ENCODE measurements at places on chromosomes 6 and 20.

DNA sequence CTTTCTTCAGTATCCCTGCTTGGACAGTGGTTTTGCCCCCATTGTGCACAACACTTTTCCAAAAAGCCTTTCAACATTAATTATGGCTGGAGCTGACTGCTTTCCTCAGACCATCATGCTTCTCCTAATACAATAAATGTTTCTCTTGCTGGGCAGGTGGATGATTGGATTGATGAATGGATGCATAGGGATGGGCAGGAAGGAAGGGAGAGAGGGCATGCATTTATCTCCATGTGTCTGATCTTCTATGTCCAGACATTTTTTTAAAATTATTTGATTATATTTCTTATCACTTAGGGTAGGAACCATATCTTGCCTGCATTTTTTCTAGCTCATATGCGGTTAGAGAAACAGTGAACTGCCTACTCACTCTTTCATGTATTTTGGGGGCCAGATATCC, 218.5 kb downstream of the PRL start:
- DNase-seq, result no peak

- no peak for DNase-seq
Measured at GRCh38 chr20:53961527-53961926, 108.9 kb downstream of the BCAS1 start.

GRCh38 chr6:134741200-134741536, 208.7 kb downstream of the ALDH8A1 start:
- DNase-seq, result no peak

GRCh38 chr6:83867527-83868161, 8.2 kb downstream of the CYB5R4 start:
- DNase-seq, result no peak

- no peak for DNase-seq
Measured at GRCh38 chr6:111683749-111684267, 78.1 kb upstream of the TRAF3IP2 start.

DNA sequence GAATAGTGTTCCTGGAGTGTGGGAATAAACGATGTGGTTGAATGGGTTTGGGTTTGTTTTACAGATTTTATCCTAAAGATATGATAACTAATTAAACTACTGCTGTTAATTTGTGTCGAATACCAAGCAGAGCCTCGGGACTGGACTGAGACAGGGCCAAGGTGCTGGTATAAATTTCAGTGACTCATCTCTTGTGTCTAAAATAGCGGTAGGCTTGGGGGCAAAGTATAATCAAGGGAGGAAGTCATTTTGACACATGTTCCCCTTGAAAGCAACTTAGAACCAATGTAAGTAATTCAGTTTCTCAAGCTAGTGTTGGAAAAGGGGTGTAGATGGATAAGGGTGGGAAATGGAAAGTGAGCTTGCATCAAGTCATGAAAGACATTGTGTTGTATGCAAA, 108.4 kb downstream of the PLCB4 start:
- no peak for DNase-seq

DNA sequence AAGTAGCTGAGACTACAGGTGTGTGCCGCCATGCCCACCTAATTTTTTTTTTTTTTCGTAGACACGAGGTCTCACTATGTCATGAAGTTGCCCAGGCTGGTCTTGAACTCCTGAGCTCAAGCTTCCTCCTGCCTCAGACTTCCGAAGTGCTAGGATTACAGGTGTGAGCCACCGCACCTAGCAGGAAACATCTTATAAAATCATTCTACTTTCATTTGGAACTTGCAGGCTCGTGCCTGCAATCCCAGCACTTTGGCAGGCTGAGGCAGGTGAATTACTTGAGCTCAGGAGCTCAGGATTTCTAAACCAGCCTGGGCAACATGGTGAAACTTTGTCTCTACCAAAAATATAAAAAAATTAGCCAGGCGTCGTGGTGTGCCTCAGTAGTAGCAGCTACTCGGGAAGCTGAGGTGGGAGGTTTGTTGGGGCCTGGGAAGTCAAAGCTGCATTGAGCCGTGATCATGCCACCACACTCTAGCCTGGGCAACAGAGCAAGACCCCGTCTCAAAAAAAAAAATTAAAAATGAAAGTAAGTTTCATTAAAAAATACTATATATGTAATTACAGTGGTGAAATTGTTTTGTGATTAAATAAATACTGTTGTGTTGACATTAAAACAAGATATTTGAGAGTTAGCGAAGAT, 15.1 kb downstream of the MAPK14 start:
- DNase-seq, result no peak

DNA sequence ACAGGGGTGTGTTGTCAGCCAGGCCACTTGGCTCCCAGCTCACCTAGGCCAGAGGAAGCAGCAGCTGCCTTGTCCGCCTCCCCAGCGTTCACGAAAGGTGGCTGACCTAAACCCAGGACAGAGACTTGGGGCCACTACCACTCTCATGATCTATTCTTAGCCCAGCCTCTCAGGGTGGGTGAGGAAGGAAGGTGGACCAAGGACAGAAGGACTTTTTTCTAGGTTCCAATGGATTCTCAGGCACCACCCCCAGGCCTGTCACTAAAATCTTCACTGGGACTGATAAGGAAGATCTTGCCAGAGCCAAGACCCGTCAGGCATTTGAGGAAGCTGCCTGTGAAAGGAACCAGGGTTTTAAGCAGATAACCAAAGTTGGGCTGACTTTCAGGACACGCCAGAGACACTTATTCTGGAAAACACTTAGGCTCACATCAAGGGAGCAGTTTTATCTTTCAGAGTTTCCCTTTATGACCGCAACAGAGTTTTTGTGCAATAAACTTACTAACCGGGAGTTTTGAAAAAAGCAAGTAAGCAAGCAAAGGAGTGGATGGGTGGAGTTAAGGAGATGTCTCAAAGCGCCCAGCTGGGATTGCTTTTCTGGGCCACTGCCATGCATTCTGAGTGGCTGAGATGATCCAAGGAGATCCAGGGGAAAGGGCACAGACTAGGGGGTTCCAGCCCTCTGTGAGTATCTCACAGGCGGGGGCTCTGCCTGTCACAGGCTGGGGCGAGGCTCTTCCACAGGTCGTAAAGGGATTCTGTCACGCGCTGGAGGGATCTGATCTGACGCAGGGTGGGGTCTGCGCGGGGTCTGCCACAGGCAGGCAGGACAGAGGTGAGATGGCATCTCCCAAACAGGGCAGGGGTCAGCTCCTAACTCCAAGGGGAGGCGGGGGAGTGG, 989 bp downstream of the FITM2 start:
- DNase-seq, result no peak

GRCh38 chr20:53492212-53492611, 101.4 kb downstream of the ZNF217 start:
- DNase-seq, result no peak

DNA sequence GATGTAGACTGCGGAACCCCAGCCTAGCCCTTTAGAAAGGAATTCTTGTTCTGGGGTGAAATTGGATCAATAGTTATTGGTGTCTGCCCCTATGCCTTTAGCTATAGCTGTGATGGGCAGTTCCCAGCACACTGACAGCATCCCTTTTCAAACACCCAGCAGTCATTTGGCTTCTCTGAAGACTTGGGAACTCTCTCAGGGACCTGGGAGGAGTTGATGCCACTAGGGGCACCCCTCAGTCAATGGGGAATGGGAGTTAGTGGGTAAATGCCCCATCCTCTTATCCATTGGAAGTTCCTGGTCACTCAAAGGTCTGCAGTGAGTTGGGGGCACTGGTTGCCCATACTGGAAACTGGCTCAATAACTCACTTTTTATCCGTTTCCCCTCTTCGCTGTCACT, 31.6 kb upstream of the CSNK2A1 start:
- DNase-seq, result no peak

DNA sequence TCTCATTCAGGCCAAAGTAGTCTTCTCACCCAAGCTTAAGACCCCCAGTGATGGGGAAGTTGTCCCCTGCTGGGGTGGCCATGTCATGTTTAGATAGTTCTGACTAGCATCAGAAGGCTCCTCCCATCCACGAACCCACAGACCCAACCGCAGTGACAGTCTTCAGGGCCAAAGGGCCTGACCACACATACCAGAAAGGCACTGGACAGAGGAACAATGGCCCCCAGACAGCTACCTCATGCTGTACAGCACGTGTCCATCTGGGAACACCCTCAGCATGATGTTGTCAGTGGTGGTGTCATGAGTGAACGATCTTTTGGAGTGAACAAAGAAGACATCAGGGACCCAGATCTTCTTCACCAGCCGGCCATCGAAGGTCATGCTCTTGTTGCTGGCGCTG, 46.3 kb downstream of the GABRR2 start:
- DNase-seq, result no peak

- DNase-seq, result peak; percentile 40
Measured at GRCh38 chr6:90468080-90468479, 118.8 kb downstream of the MAP3K7 start.

GRCh38 chr6:128305228-128305627, 215.2 kb downstream of the PTPRK start:
- DNase-seq, result no peak

DNA sequence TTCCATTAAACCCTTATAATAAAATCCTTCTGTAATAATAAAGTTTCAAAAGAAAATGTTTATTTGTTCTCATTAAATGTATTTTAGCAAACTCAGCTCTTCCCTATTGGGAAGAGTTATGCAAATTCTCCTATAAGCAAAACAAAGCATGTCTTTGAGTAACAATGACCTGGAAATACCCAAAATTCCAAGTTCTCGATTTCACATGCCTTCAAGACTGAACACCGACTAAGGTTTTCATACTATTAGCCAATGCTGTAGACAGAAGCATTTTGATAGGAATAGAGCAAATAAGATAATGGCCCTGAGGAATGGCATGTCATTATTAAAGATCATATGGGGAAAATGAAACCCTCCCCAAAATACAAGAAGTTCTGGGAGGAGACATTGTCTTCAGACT, 3.8 kb downstream of the IL17A start:
- no peak for DNase-seq

DNA sequence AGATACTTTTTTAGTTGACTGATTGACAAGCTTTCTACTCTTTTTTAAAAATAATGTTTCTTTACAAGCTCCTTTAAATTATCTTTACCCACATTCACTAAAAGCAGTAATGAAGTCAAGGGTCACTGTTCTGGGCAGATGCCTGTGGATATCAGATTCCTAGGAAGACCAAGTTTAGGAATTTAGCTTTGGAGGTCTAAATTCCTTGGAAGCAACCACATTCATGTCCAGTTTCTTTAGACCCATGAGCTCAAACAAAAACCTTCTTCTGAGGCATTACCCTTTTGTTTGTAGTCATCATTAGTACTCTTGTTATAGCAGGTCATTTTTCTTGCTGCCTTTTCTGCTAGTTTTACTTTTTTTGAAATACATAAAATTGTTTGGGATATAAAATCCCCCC, 462.9 kb upstream of the JAG1 start:
- DNase-seq, result no peak

DNA sequence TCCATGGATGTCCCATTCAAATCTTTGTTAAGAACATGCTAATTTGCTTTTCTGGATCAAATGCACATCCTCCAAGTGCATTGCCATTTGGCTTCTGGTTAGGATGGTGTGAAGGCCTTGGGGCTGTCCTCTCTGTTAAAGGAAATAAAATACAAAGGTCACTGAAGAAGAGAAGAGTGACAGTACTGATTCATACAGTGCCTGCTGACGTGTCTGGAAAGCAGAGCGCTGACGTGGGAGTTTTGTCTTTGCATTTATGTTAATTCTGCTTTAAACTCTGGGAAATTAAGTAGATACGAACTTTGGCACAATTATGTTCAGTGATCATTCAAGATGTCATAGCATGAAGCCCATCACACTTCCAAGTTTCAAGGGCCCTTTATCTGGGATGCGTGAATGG, 33.2 kb downstream of the SYNDIG1 start:
- DNase-seq, result no peak

DNA sequence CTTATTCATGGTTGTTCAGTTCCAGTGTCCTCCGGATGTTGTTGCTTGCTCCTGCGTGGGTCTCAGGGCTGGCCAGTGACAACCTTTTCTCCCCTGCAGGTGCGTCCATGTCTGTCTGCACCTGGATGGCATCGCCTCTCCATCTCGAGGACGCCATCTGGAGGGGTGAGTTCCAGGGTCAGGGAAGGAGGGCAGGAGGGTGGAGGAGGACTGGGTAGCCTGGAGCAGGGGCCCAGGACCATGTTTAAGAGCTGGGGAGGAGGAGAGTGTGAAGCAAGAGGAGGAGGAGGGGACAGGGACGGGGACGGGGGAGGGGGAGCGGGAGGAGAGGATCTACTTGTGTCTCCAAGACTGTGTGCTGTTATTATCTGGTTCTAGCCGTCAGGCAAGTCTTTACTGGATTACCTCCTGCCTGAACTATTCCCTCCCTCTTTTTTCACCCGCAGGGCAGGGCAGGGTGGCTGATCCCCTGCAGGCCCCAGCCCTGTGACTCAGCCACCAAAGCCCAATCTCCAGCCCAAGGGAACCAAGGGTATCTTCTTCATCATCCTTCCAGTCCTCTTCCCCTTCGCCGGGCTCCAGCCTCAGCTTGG, 32.2 kb upstream of the TULP1 start:
- DNase-seq, result no peak

DNA sequence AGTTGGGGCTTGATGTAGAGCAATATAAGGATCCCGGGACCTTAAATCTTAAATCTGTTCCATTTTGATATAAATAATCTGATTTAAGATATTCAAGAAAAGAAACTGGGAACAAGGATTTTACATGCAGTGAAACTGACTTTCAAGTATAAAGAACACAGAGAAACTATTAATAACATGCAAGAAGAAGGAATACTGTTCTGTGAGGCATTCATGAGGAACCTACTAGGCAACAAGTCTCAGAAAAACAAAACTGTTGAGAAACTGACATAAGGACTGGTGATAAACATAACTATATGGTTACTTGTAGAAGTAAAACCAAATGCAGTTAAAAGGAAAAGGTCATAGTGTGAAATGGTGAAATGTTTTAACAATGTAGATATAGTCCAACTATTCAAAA, 15.8 kb downstream of the HDDC2 start:
- no peak for DNase-seq

DNA sequence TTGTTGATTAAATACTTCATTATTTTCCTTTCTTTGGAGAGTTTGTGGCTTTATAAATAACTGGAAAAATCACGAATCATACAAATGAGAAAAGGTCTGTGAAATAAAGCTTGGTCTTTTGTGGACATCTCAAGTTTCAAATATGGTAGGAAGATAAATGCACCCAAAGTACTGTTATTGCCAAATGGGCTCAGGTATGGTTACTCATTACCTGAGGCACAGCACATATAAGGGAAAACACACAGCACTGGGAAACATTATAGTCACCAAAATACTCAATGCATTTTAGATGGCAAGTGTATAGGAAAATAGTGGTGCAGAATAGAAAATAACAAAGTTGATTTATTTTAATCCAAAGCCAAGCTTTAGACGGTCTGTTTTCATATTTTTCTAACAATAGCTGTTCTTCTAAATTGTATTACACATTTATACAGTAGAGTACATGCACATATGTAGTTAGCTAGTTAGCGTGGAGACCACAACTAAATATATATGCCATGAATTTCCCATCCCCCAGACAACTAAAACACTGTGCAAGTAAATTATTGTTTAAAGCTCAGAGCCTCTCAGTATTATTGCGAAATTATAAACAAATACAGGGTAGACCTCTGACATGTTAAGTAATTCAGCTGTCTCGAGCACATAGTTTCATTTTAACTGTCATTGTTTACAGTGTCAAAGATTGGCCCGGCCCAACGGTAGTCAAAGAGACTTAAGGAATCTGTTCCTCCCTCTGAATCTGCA, 336.0 kb downstream of the SYNE1 start:
- no peak for DNase-seq

GRCh38 chr6:34904990-34905613, 16.0 kb downstream of the ANKS1A start:
- DNase-seq, result no peak
